ENCODE measurements at places on chromosomes 3 and 15.

- peak; percentile 70 for DNase-seq
Observed at GRCh38 chr3:128487813-128488635, 5.0 kb downstream of the GATA2 start.

DNA sequence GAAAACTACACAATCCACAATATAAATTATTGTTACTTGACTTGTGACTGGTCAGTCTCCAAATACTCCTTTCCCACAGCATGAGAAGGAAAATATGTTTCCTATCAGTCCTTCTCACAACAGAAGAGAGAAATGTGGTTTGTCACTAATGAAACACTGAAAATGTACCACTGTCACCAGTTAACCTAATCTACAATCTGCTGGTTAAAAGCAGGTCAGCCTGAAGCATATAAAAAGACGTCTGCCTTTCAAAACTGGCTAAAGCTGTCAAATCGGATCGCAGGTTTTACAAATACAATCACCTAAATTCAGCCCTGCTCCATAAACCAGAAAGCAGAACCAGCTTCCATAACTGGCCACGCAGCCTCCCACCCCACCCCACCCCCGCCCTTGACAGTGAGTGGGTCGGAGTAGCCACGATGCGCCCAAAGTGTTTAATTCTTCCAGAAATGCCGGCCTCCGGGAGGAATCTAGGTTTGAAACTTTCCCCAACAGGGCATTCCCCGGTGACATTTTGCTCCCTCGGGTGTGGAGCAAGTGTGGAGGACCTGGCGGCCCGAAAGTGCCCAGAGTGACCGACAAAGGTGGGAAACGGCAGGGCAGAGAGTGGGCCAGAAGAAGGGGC, 682 bp downstream of the ETFA start:
- no peak for DNase-seq

DNA sequence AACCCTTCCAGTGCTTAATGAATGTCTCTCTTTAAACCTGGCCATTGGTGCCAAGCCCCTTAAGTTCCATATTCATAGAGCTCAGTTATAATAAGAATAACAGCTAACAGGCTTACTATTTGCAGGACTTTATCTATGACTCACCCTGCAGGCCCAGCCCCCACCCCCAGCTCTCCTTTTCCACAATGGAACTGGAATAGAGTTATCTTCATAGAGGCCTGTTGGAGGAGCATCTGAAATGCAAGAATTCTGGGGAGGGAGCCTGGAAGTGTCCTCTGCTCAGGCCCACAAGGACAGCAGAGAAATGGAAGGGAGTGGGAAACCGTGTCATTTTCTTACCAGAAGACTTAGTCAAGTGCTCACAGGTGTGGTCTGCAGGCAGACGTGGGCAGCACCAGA, 52.8 kb downstream of the SEMA5B start:
- peak; percentile 26 for DNase-seq

DNA sequence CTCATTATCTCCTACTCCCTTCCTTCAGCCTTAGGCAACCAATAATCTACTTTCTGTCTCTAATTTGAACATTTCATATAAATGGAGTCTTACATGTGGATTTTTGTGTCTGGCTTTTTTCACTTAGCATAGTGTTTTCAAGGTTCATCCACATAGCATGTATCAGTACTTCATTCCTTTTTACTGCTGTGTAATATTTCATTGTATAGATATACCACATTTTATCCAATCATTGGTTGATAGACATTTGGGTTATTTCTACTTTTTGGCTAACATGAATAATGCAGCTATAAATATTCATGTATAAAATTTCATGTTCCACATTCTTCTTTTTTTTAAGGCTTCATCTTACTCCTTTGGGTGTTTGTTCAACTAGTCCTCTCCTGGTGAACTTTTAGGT, 20.2 kb downstream of the DBR1 start:
- no peak for DNase-seq

DNA sequence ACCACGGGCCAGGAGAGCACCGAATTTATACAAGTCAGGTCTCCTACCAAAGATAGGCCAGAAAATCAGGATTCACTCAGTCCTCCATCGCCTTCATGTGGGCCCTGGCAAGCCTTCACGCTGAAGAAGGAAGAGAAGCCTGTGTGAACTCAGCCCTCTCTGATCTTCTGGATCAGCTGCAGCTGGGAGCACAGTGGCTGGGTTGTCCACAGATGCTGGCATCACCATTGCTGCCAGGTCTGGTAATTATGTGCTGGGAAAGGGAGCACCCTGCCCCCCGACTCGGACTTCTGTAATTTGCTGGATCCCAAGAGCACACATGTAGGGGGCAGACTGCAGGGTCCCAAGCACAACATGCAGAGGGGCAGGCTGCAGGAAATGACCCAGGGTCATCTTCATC, 12.4 kb upstream of the PDE8A start:
- DNase-seq: no peak

DNA sequence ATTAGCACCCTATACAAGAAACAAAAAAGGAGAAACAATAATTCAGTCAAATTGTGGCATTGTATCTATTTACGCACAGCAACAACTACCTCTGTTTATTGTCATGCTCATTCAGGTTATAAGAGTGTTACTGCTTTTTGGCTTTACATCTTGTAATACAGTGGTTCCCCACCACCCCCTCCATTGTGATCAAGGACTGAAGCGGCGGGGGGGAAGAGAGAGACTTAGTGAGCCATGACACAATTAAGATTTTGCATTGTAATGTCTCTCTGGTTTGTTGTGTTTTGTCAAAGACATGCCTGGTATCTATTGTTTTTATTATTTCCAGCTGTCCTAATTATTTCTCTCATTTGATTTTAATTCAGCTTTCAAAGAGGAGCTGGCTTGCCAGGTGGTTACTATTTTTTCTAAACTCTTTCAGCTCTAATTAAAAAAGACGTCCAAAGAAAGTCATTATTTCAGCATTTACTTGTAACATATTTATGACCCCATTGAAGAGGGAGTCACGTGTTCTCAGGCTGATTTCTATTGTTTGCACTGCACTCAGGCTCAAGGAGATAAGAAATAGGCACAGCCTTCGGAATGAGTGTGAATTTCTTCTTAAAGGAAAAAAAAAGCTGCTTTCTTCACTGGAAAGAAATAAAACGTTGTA, 234.4 kb upstream of the TBL1XR1 start:
- no peak for DNase-seq

- DNase-seq: no peak
Observed at GRCh38 chr3:58009026-58009748, 965 bp downstream of the FLNB start.
